Glutamatergic neuron (in vitro differentiated cells): ENCODE measurements at places on chromosomes 5 and 9. TPM values are rescaled to one million over a fixed set of nuclear protein-coding genes. Genes with fewer than 3 reads are reported as not detected.

- DNase-seq = no peak
These were observed 212.5 kb downstream of the RAB3C start for GRCh38 chr5:58795327-58795726.

DNA sequence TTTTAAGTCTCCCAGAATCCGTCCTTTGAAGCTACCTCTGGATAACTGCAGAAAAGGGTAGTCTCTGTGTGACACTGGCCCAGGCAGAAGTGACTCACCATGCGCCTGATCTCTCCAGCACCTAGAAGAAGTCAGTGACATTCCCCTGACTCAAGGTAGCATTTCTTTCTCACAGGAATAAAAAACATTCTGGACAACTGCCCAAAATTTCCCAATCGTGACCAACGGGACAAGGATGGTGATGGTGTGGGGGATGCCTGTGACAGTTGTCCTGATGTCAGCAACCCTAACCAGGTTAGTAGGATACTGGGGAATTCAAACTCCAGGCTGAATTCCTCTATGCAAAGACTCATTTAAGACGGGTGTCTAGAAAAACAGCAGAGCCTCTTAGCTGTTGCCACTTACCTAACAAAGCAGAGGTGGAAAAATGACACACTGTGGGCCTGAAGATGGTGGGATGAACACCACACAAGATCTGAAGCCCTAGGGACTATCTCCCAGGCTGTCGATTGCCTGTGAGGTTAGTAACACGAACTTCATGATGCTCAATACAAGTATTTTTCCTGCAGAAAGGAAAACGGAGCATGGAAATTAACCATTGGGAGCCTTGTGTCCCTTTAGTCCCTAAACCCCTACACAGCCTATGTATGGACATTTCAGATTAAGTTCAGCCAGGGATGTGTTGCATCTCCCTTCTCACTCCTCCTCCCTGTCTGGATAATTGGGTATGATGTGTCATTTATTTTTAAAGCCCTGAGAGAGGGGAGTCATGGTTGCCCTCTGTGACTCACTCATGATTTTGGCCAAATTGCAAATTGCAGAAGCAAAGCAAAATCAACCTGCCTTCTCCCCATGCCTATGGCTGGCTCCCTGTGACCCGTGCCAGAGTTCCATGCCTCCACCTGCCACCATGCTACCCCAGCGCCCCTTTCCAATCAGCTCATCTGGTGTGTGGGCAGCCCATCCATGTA, 37.2 kb downstream of the THBS4 start:
- DNase-seq = no peak

- DNase-seq = no peak
These were observed 221.4 kb downstream of the CFAP90 start for GRCh38 chr5:7629561-7629960.

DNA sequence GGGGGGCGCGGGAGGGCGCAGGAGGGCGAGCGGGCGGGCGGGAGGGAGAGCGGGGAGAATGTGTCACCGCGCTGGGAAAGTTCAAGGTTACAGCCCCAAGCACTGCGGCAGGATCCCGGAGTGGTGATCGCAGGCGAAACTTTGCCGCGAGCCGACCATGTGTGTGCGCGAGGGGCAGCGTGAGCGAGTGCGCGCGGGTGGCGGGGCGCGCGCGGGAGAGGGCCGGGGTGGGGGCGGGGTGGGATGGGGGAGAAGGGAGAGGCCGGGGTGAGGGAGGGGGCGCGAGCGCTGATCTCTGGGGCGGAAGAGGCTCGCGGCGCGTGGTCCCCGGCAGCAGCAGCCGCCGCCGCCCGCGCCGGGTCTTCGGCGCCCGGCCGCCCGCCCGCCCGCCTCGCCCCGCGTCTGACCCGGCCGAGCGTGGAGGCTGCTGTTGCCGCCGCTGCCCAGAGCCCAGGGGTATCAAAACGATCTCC, at the start of gene NFIB:
Gene NFIB, minus strand, starts transcription at position 191 of the 473 bp plus-strand sequence. CDS start 630 bp downstream, outside the sequence.
- DNase-seq = peak; percentile 57

Gene CAMK4
- 33.7 TPM for total RNA-seq

Gene MZB1
- not detected for total RNA-seq
